ENCODE measurements at places on chromosomes 4 and X.

- DNase-seq: no peak
Measured at GRCh38 chrX:112968351-112969133, 127.9 kb upstream of the AMOT start.

DNA sequence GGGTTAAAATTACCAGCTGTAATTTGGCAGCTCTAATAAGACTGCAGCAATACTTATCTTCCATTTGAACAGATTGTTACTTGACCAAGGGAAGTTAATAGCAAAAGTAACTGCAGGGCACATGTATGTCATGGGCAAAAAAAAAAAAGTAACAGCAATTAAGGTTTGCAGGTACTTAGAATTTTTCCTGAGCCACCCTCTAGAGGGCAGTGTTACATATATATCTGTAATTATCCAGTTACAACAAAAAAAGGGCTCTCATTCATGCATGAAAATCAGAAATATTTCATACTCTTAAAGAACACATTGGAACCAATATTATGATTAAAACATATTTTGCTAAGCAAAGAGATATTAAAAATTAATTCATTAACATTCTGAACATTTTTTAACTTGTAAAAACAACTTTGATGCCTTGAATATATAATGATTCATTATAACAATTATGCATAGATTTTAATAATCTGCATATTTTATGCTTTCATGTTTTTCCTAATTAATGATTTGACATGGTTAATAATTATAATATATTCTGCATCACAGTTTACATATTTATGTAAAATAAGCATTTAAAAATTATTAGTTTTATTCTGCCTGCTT, 25.1 kb downstream of the XIAP start:
- DNase-seq: no peak

- DNase-seq: no peak
Measured at GRCh38 chr4:102246416-102246815, 98.9 kb downstream of the SLC39A8 start.

- DNase-seq: no peak
Measured at GRCh38 chrX:133215017-133215416, 3.1 kb downstream of the TFDP3 start.

GRCh38 chrX:150693725-150694574, 754 bp downstream of the MTMR1 start:
- peak; percentile 18 for DNase-seq

DNA sequence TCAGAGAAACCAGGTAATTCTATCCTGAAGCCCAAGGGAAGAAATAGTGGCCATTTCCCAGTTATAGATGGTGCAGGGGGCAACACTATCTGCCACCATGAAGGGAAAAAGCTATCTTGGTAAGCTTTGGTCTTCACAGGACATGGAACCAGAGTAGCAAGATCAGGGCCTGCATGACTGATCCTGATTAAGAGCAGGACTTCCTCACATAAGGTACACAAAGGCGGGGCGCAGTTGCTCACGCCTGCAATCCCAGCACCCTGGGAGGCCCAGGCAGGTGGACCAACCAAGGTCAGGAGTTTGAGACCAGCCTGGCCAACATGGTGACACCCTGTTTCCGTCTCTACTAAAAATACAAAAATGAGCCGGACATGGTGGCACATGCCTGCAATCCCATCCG, 148.4 kb upstream of the USP9X start:
- no peak for DNase-seq

DNA sequence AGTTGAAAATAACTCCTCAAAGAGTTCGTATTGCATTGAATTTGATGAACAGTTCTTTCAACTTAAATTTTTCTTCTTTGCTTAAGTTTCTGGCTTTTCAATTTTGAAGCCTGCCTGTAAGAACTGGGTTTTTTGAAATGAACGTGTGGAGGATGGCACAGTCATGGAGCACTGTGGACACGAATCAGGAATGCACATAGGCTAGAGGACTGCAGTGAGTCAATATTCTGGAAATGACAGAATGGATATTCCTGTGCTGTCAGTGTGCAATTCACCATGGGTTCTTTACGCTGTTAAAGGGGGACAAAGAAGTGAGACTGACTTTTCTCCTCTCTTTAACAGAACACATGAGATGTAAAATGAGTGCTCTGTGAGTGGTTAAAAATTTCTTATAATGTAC, 368.0 kb upstream of the AGA start:
- no peak for DNase-seq

- no peak for DNase-seq
Measured at GRCh38 chr4:74670583-74670982, 123.7 kb downstream of the BTC start.
